ENCODE measurements at places on chromosomes 3 and 15.

DNA sequence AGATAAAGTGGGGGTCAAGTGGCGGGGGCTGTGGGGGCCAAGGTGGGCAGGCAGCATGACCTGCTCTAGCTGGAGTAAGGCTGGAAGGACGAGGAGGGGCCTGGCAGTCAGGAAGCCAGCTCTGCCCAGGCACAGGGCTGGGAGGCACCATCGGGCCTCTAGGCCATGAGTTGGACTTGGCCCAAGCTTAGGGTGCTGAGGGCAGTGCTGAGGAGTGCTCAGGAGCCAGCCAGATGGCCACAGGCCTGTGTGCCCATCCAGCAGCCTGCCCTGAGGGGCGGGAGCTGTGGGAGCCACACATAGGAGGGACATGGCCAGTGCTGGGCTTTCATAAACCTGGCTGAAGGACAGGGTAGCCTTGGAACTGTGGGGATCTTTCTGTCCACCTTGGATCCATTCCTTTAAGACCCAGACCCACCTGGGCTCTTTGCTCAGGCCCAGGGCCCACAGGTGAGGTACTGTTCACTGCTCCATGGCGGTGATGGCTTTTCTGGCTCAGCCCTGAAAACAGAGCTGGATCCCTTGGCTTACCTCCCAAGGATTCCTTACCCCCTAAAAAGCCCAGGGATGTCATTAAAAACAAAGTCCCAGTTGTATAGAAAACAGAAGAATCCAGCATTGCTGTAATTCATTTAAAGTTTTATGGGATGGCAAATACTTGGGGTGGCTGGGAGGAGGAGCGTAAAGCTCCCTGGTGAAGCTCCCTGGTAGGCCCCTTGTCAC is 137.0 kb downstream of the DNAJB8 start:
- no peak for DNase-seq

DNA sequence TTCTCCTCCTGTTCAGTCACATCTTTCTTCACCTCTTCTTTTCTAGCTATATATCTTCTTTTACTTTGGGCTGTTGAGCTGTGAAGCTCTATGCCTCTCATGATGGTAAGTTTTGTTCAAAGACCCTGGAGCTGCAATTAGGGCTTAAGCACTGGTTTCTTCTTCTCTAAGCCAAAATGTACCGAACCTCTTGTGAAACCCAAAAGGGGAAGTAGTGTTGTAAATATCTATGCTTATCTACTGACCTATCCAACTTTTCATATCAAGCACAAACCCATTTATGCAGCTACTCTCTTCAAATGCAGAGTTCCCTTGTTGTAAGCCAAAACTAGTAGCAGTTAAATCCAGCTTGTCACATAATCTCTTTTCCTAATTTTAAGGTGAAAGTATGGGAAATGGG is 123.6 kb upstream of the CD96 start:
- no peak for DNase-seq

- DNase-seq, result no peak
Observed at GRCh38 chr15:45892182-45892581, 257.4 kb downstream of the SQOR start.

- DNase-seq, result no peak
Observed at GRCh38 chr3:130609166-130609979, 92.4 kb downstream of the COL6A6 start.
